ENCODE measurements at places on chromosomes 2 and 18.
A peak's percentile ranks its signal among the peaks of the same experiment; 100 is the strongest.

DNA sequence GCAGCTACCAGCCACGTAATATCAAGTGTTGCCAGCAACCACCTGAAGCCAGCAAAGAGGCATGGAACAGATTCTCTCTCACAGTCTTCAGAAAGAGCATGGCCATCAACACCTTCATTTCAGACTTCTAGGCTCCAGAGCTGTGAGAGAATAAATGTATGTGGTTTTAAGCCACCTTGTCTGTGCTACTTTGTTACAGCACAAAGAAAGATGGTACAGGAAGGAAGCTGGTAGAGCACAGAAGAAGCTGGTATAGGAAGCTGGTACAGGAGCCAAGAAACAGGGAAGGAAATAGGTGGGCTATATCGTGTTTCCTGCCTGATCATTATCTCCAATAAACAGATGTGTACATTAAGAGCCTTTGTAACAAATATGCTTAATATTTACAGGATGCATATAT is 217.4 kb downstream of the DPP10 start:
- no peak for DNase-seq

DNA sequence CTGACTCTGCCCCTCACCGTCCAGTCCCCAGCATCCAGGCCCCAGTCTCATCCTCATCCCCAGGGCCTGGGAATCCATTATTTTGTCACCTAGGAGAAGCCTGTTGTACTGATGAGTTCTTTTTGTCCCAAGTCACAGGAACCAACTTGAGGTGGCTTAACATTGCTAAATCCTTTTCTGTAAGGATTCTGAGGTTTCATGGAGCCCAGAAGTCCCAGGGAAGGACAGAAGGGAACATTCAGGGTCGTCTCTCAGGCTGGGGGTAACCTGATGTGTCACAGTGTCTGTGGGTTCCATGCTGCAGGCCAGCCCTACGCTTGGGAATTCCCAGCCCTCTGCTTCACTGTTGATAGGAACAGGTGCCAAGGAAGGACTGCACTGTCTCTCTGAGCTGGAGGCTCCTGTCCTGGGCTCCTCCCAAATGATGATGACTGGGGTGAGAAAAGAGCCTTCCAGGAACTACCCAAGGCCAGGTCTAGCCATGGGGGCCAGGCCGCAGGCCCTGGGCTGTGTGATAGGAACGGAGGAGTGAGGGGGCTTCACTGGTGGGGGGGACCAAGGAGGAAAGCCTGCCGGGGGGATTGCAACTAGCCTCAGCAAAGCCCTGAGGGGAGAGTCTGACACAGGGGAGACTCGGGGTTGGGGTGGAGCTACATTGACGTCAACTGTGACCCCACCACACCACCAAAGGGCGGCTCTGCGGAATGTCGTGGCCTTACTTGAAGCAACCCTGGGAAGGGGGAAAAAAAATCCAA is 145.7 kb downstream of the SMAD7 start:
- no peak for DNase-seq

GRCh38 chr2:155384555-155385123 is 686.1 kb downstream of the KCNJ3 start:
- DNase-seq, result no peak

- DNase-seq, result no peak
These were observed 70.5 kb upstream of the IGFBP5 start for GRCh38 chr2:216765761-216766262.

- DNase-seq, result no peak
These were observed 9.3 kb downstream of the HDAC4 start for GRCh38 chr2:239391286-239392071.

DNA sequence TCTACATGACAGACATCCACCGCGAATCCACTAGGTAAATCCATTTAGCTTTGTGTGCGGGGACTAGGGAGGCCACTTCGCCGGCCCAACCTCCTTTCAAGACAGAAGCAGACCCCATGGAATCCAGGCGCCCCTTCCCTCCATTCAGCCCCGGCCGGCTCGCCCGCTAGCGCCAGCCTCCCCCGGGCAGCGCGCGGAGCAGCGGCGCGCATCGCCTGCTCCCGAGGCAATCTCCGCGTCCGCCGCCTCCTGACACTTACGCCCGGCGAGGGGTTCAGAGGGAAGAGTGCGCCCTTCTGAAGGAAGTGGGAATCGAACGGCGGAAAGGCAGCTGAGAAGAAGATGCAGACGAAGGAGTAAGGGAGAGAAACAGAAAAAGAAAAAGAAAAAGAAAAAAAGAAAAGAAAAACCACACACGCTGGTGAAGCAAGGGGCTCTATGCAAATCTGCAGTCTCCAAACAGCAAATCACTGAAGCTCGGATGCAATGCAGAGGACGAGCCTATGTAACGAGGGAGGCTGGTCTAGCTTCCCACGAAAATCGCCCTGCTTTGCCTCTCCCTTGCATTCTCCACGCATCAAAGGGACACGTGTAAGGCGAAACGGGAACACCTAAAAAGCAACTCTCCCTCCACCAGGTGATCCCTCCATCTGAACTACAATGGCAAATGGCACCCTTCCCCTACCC is 684.4 kb downstream of the NRXN1 start:
- DNase-seq, result no peak

GRCh38 chr2:159144776-159145614 is 141.5 kb downstream of the WDSUB1 start:
- DNase-seq, result no peak

- DNase-seq, result no peak
These were observed 408.9 kb downstream of the LRATD1 start for GRCh38 chr2:15041429-15041837.

- DNase-seq, result peak; percentile 34
These were observed 178.6 kb downstream of the ZBTB7C start for GRCh38 chr18:48230467-48231113.

DNA sequence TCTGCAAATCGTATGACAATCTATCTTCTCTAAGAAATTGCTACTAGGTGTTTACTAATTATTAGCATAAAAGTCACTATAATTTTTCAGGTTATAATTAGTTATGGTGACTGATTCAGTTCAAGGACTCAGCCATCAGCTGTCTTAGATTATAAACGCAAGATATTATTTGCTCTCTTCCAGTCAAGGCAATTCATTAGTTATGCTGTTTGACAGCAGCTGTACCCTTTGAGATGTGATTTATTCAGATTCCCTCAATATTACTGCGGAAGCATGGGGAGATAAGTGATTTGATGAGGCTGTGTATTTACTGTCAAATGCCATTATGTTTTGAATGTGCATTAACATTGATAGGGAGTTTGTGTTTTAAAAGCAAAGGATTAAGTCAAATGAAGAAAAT is 558.9 kb upstream of the FSIP2 start:
- no peak for DNase-seq

DNA sequence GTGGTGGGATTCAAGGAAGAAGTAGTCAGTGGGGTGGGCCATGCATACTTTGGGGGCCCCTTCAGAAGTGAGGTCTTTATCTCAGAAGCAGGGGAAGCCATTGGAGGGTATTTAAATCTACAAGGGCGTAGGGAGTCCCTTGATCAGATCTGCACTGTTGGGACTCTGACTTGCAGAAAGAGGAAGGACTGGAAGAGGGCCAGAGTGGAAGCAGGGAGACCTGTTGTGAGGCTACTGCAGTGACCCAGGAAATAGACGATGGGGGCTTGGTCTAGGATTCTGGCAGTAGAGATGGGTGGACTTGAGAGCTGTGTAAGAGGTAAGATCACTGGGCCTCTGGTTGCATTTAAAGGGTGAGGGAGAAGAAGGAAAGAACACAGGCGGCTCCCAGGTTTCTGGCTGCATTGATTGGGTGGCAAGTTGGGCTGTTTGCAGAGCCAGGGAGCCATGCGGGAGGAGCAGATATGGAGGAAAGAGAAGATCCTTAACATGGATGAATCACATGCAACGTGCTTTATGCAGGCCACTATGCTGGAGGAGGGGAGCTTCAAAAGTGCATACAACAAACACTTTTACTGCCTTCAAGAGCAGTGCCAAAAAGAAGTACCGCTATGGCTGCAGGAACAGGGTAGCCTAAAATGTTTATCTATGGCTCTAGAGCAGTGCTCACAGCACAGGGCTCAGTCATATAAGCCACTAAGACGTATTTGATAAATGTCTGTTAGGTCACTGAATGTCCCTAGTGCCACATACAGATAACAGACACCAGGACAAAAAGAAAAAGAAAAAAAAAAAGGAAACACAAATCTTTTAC is 2.3 kb downstream of the SFXN5 start:
- no peak for DNase-seq

DNA sequence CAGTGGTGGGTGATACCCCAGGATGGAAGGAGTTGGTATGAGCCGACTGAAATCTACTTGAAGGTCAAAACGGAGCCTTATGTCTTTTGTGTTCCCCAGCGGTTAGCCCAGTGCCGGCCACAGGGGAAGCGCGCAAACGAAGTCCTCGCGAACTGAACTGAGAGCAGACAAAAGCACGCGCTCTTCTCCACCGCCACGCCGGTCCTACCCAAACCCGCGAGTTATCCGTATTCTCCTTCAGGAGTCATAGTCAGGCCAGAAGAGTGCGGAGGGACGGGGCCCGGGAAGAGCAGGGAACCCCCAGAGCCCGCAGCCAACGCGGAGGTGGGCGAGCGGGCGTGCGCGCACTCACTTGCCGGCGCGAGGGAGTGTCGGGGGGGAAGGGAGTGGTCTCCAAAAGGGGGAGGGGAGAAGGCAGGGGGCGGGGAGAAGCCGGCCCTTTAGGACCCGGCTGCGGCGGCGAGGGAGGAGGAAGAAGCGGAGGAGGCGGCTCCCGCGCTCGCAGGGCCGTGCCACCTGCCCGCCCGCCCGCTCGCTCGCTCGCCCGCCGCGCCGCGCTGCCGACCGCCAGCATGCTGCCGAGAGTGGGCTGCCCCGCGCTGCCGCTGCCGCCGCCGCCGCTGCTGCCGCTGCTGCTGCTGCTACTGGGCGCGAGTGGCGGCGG is at the start of gene IGFBP2:
Gene IGFBP2, plus strand, starts transcription at position 469 of the 664 bp plus-strand sequence. Its CDS starts 104 bp downstream, at position 573.
- DNase-seq, result peak; percentile 50

GRCh38 chr2:29561181-29561580 is 360.2 kb downstream of the ALK start:
- no peak for DNase-seq

DNA sequence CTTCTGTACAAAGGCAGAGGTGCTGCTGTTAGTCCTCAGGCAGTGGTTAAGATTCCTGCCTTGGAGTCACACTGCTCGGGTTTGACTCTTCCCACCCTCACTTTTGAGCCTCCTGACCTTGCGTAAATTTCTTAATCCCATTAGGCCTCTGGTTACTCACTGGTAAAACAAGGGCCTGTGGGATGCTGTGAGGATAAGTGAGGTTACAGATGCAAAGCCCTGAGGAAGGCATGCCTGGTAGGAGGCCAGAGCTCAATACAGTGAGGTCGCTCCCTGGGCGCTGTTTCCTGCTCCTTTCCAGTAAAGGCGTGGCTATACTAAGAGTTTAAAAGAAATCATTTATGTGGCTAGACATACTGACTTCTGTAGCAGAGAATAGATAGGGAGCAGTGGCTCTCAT is 127.5 kb upstream of the TMEM200C start:
- no peak for DNase-seq

- no peak for DNase-seq
These were observed at the start of gene NEURL3 for GRCh38 chr2:96505231-96505889. Gene NEURL3 (minus strand): TSS chr2:96505357. CDS start chr2:96505286, 71 bp downstream.

GRCh38 chr2:181642086-181642485 is 14.8 kb downstream of the CERKL start:
- no peak for DNase-seq

- DNase-seq, result no peak
These were observed 105.5 kb downstream of the COLEC12 start for GRCh38 chr18:394987-395362.

GRCh38 chr18:22088029-22088428 is 81.4 kb upstream of the GATA6 start:
- no peak for DNase-seq

- DNase-seq, result no peak
These were observed 393.8 kb upstream of the CYRIA start for GRCh38 chr2:17059458-17059857.

GRCh38 chr2:160666154-160667060 is 172.8 kb upstream of the RBMS1 start:
- DNase-seq, result no peak

DNA sequence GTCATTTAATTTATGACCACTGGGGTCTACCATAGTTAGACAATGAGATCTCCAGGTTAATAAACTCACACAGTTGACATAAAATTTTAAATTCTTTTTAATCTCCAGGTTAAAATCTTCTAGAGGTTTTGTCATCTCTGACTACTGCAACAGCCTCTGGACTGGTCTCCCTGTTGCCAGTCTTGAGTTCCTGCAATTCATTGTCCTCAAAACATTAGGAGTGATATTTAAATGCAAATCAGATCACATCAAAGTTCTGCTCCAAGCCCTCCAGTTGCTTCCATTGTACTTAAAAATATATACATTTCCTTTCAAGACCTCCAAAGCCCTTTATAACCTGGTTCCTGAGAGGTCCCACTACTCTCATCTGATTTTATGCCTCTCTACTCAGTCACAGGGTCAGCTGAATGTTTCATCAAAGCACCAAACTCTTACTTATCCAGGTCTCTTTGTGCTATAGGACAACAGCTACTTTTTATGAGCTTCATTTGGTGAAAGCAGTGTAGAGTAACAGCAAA is 18.6 kb upstream of the LINC00305 start:
- no peak for DNase-seq

- no peak for DNase-seq
These were observed 209.1 kb downstream of the TFCP2L1 start for GRCh38 chr2:121075641-121076497.

- no peak for DNase-seq
These were observed 11.4 kb upstream of the PER2 start for GRCh38 chr2:238299803-238300202.

GRCh38 chr18:79809482-79810192 is 11.9 kb downstream of the KCNG2 start:
- no peak for DNase-seq

DNA sequence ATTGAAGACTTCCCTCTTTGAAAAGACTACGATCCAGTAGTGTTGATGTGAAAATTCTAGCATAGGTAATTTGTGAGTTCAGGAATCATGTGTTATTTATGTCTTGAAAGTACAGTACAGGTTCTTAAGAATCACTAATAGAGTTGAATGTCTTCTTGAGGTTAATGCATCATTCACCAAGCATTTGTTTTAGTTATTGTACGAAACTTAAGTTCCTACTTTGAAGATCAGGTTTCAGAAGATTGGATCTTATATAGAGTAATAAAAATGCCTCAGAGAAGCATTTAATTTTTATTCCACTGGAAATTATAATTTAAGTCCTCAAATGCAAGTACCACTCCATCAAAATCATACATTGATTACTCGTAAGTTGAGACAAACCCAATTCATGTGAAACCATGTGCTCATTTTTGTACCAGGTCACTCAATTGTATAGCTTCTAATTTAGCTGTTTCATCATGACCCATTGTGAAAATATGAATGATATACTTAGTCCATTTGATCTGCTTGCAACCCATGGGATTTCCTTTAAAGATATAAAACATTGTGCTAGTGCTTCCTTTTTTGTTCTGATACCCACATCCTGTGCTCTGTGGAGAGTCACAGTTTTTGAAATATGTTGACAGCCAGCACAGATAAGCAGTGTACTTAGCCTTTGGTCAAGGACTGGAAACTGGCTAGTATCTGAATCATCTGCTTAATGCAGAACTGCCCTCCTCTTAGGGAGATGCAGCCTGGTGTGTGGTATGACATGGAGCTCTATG is 22.5 kb upstream of the RAB27B start:
- no peak for DNase-seq

GRCh38 chr2:219176818-219177551 is at the start of gene CNPPD1:
Gene CNPPD1 (minus strand): TSS chr2:219176925. CDS start chr2:219176828, 97 bp downstream.
- DNase-seq, result peak; percentile 89
